ENCODE measurements at places on chromosomes 2 and 18. TPM values are rescaled to one million over a fixed set of nuclear protein-coding genes. Genes with fewer than 3 reads are reported as not detected.

Gene SH3YL1
- 65.0 TPM for total RNA-seq

Gene TGFA
- total RNA-seq, result 21.8 TPM

Gene SALL3
- total RNA-seq, result under 0.01 TPM

Gene RPS27A
- 964 TPM for total RNA-seq

Gene NPHP1
- total RNA-seq, result 3.2 TPM

Gene ASB18
- total RNA-seq, result 0.79 TPM

Gene CYP26B1
- 25.9 TPM for total RNA-seq

Gene AFF3
- total RNA-seq, result 8.1 TPM

Gene PARD6G
- 12.5 TPM for total RNA-seq

Gene NIFK
- total RNA-seq, result 46.1 TPM

Gene LIMS4
- total RNA-seq, result 0.49 TPM

Gene ADGRF3
- total RNA-seq, result not detected

Gene PRR30
- total RNA-seq, result not detected

Gene HOXD12
- not detected for total RNA-seq

Gene LAMA3
- total RNA-seq, result 60.6 TPM

Gene CD207
- 5.3 TPM for total RNA-seq

Gene HOXD13
- total RNA-seq, result not detected

Gene NOSTRIN
- 9.4 TPM for total RNA-seq

Gene CLK1
- 215 TPM for total RNA-seq

Gene SMCHD1
- 156 TPM for total RNA-seq

Gene TACR1
- total RNA-seq, result 0.39 TPM

Gene DUSP19
- 4.4 TPM for total RNA-seq

Gene ATG4B
- total RNA-seq, result 50.2 TPM

Gene PNO1
- 13.1 TPM for total RNA-seq

Gene IL37
- total RNA-seq, result 2.0 TPM

Gene LGALSL
- total RNA-seq, result 46.4 TPM

Gene C18orf54
- 6.1 TPM for total RNA-seq

Gene PPP4R3B
- 67.5 TPM for total RNA-seq
